ENCODE measurements at places on chromosomes 3 and 15.

DNA sequence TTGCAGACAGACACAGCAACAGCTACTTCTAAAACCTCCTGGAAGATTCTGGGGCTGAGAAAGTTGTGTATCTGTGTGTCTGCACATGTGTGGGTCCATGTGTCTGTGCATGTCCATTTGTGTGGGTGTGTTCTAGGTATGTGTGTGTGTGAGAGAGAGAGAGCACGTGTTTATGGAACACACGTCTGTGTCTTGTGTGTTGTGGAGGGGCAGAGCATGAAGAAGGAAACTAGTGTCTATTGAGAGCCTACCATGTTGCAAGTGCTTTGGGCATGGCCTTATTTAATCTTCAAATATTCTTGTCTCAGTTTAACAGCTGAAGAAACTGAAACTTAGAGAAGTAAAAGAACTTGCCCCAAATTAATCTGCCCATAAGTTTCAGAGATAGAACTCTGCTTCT lies 327.5 kb downstream of the UACA start:
- no peak for DNase-seq

DNA sequence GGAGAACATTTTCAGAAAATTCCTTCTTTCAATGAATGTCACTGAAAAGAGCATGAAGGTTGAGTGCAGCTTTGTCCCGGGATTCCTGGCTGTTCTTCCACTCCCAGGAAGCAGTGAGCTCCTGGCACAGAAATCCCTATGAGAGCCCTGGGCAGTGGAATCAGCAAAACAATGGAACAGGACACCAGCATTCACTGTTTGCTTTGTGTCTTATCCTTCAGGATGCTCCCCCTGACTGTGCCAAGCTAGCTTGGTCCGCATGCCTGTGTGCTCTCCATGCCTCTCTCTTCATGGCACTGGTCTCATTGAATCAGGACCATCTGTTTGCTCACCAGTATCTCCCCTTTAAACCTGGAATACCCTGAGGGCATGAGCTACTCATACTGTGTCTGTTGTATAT lies 102.0 kb upstream of the GADL1 start:
- no peak for DNase-seq

GRCh38 chr3:27623085-27623753 lies 98.9 kb downstream of the EOMES start:
- no peak for DNase-seq

DNA sequence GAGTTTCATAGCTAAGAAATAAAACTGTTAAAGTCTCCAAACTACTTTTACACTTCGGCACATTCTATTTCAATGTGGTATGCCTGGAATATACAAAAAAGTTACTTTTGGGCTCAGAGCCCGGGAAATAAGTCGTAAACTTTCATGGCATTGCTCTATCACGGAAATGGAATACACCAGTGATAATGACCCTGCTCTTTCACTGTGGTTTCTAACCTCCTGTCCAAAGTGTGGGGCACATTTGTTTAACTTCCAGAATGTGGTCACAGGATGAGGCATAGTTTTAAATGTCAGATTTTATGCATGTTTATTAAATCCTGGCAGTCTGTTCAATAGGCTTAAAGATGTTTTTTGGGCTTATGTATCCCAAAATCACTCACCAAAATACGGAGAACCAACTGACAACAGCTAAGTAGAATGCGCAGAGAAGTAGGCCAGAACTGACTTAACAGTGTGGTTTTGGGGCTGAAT lies 5.1 kb downstream of the CXCR6 start:
- no peak for DNase-seq

DNA sequence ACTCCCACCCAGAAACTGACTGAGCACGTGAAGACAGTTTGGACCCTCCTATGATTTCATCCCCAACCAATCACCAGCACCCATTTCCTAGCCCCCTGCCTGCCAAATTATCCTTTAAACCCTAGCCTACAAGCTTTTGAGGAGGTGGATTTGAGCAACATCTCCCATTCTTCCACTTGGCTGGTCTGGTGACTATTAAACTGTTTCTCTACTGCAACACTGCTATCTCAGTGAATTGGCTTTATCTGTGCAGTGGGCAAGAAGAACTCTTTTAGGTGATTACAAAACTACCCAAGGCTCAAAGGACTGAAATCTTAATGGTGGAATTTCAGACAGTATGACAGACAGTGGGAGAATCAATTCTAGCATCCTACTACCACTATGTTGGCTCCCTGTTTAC lies 57.6 kb downstream of the FOXB1 start:
- DNase-seq: no peak

DNA sequence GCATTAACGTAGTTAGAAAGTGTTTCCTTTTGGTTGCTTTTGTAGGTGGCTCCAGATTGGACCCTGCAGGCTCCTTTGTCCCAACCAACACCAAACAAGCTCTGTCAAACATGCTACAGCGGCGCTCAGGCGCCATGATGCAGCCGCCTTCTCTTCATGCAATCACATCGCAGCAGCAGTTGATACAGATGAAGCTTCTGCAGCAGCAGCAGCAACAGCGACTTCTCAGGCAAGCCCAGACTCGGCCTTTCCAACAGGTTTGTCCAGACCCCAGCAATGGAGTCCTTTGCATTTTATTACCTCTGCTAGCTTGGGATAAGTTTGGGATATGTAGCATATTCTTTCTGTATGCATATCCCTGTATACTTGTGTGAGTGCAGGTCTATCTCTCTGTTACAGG lies 10.1 kb upstream of the P2RY12 start:
- no peak for DNase-seq

DNA sequence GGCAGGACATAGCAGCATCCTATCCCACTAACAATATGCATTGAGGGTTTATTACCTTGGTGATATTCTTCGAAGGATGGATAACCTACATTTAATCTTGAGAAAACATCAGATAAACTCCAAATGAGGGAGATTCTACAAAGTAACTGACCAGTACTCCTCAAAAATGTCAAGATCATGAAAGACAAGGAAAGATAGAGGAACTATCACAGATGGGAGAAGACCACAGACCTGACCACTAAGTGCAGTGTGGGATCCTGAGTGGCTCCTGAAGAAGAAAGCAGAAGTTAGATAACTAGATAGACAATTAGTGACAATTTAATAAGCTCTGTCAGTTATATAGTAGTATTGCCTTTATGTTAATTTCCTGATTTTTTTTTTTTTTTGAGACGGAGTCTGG lies 17.7 kb upstream of the CGNL1 start:
- DNase-seq: no peak

- no peak for DNase-seq
These were observed 159.0 kb upstream of the STT3B start for GRCh38 chr3:31373681-31374080.

- no peak for DNase-seq
These were observed 82.4 kb upstream of the DLG1 start for GRCh38 chr3:197380786-197381185.

- no peak for DNase-seq
These were observed 19.0 kb downstream of the ALDH1A2 start for GRCh38 chr15:58046467-58046866.

- DNase-seq: no peak
These were observed 157.0 kb upstream of the FRMD4B start for GRCh38 chr3:69542805-69543429.

- DNase-seq: no peak
These were observed 79.5 kb upstream of the PEX5L start for GRCh38 chr3:180116203-180116602.

DNA sequence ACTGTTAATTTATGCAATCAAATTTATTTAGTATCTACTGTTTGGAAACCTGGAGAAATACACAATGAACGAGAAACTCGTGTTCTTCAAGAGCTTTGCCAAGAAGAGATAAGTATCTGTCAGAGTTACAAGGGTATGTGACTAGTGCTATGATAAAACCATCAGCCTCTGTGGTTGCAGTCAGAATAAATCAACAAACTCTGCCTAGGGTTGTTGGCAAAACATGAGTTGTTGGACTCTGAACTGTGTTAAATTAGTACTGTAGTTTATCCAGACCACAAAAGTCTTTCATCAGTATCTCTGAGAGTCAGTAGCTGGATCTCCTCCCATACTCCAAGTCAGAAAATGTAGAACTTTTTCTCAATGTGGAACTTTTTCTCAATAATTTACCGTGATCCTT lies 918.4 kb downstream of the NAALADL2 start:
- DNase-seq: no peak

- DNase-seq: no peak
These were observed 20.9 kb downstream of the ST3GAL6 start for GRCh38 chr3:98784042-98784441.

- DNase-seq: no peak
These were observed 500.1 kb upstream of the CFAP20DC start for GRCh38 chr3:59549962-59550361.

GRCh38 chr3:39296197-39297077 lies 16.6 kb upstream of the CX3CR1 start:
- no peak for DNase-seq

DNA sequence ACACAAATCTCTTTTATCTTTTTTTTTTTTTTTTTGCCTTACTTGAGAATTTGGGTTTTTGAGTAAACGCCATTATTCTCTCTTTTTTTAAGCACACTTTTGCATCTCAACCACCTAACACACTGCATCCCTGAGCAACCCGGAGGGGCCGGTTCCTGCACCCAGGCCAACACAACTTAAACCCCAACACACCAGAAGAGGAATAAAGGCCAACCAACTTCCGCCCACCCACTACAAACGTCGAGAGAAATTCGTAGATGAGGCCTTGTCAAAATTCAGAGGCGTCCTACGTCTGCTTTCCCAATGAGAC lies 389 bp upstream of the CCNB2 start:
- peak; percentile 70 for DNase-seq

All from activated CD8-positive, alpha-beta memory T cell treated with anti-CD3 and anti-CD28 coated beads for 24 hours (primary cell).